ENCODE measurements at places on chromosomes 11 and 22.

DNA sequence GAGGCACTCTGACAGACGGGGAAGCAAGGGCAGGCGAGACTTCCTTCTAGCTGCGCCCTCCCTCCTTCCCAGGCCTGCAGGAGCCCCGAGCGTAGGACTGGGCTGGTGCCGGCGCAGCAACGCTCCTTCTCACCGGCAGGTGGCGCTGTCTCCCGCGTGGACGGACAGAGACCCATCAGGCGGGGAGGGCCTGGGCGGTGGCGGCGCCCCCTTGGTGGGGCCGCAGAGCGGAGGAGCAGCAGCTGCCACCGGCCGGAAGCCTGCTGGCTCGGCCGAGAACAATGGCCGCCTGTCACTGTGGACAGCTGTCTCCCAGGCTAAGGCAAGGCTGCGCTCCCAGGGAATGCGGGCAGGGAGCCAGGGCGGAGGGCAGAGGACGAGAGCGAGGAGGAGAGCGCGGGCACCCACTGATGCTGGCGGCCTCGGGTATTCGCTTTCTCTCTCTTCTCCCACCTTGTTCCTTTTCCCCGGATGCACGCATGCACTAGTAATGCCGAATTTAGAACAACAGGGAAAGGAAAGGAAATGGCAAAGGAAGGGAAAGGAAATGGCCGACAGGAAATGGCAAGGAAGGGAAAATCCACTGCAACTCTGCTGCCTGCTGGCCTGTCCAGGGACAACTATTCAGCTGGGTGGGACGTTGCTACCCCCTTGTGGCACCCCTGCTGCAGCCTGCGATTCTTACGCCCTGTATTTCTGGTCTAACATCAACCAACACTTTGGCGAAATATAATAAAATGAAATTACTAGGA is 14.4 kb downstream of the PPM1F start:
- DNase-seq = peak; percentile 61

DNA sequence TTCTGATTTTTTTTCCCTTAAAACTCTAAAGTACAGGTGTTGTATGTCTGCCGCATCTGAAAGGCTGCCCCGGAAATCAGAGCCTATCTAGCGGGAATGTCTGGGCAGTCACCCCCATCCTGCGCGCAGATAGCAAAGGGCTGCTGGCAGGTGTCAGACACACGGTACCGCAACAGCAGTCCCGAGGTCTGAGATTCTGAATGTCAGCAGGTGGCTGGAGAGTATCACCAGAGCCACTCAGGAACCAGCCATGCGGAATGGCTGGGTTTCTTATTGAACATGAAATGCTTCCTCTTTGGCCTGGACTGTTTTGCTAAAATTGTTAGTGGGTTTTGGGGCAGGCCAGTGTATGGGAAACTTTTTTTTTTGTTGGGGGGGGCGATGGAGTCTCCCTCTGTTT is 53.3 kb downstream of the CERK start:
- DNase-seq = no peak

- DNase-seq = no peak
These were observed 908.8 kb downstream of the OPCML start for GRCh38 chr11:132623511-132623910.

DNA sequence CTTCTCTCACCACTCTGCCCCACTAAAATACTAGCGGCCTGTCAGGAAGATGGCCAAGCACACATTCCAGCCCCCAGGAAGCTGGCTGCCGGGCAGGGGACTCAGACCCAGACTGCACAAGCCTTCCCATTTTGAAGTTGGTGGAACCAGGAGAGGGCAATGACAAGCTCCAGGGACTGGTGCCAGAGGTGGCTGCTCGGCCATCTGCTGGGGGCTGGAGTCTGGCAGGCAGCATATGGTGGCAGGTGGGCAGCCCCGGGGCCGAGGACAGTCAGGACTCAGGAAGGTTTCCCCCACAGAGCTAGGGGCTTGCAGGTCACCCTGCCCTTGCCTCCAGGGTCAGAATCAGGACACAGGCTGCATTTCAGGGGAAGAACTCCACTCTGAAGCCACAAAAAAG is 22.6 kb downstream of the KCNJ5 start:
- no peak for DNase-seq

DNA sequence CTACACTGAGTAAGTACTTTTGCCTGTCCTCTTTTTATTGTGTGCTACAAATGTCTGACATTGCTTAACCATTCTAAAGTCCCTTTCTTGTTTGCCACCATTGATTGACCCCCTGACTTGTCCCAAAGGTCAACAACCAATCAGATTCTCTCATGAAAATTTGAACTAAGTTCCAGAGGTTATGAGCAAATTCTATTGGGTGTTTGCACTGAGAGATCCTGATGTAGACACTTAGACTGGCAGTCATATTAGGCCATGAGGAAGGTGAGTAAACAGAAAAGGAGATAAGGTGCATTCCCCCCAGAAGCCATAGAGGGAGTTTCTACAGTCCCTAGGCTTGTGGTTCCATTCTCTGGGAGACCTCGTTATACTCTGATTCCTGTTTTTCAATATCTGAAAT is 101.3 kb upstream of the E2F8 start:
- no peak for DNase-seq

DNA sequence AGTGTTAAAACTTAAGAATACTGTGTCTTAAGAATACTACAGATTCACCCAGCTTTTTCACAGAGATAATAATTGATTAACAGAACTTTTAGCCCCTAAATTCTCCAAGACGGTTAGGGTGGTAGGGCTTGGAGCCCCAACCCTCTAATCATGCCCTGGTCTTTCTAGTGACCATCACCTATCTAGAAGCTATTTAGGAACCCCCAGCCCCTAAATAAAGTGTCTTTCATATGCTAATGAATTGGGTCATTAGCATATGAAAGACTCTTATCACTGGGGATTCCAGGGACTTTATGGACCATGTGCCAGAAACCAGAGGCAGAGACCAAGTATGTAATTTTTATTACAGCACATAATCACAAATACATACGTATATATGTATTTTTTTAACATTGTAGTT is 999.7 kb upstream of the RAG2 start:
- no peak for DNase-seq

DNA sequence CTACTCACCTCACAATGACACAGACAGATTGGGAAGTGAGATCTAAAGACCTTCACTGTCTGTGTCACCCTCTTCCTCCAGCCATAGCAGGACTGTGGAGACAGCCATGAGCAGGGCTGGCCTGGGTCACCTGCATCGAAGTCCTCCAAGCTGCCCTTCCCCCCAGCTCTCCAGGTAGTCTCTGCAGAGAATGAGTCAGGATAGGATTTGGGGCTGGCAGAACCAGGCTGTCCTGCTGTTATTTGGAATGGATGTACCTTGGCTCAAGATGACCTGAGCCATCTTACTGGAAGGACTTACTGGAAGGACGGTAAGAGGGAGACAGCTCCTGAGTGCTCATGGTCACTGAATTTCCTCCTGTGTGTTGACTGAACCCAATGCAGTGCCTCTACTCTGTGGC is 29.2 kb downstream of the GGTLC2 start:
- no peak for DNase-seq

DNA sequence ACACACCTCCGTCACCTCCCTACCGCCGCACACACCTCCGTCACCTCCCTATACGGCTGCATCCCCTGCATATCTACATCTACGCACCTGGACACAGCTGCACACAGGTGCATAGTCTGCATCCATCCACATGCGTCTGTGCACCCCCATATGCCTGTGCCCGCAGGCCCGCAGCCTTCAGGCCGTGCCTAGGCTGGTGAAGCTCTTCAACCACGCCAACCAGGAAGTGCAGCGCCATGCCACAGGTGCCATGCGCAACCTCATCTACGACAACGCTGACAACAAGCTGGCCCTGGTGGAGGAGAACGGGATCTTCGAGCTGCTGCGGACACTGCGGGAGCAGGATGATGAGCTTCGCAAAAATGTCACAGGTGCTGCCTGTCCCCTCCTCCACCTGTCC is 4.8 kb downstream of the PKP3 start:
- DNase-seq = no peak

DNA sequence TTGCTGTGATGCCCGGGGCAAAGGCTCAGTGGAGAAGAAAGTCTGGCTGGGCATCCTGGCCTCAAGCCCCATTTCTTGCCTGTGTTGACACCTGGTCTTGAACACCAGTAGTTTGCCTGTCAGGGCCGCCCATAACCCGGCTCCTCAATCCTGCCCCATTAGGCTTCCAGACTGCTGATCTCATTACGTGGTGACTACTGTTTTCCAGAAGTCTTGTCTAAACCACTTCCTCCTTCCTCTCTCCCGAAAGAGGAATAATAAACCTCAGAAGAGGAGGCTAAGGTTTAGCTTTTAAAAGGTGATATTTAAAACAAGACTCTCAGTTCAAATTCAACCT is 97.7 kb downstream of the CD44 start:
- peak; percentile 41 for DNase-seq

- no peak for DNase-seq
These were observed 1.9 kb upstream of the SSTR3 start for GRCh38 chr22:37213941-37214730.

DNA sequence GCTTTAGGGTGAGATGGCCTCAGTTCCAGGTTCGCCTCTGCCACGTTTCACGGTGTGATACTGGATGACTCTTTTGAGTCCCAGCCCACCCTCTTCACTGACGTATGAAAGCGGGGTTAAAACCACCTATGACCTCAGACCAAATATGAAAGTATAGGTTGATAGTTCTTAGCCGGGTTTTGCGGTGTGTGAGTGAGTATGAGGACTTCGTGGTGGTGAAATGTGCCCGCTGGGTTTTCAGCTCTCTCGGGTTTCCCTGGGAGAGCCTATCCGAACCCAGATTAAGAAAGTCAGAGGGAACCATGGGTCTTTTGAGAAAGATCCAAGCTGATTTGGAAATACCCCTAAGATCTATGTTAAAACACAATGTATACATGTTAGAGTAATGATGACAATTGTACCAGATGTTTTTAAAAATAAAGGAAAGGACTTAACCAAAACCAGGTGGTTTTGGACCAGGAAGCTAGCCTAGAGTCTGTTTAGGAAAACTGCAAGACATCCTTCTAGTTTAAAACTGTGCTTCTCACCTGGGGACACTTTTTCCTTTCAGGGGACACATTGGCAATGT is 25.8 kb upstream of the ST3GAL4 start:
- DNase-seq = no peak

DNA sequence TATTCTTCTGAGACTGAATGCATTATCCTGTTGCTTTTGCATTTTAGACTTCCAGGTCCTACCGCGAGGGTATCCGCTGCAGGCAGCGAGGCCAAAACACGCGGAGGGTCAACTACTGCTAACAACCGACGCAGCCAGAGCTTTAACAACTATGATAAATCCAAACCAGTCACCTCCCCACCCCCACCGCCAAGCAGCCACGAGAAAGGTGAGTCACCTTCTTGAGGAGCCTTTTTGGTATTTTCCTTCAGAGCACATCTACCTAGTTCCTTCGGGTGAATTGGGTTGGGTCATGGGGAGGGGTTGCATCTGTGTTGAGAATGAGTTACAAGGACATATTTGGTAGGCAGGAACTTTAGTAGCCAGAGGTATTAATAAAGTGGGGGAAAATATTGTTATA is 179.8 kb downstream of the NAV2 start:
- DNase-seq = no peak

- DNase-seq = no peak
These were observed 15.4 kb upstream of the CAT start for GRCh38 chr11:34423300-34423699.

DNA sequence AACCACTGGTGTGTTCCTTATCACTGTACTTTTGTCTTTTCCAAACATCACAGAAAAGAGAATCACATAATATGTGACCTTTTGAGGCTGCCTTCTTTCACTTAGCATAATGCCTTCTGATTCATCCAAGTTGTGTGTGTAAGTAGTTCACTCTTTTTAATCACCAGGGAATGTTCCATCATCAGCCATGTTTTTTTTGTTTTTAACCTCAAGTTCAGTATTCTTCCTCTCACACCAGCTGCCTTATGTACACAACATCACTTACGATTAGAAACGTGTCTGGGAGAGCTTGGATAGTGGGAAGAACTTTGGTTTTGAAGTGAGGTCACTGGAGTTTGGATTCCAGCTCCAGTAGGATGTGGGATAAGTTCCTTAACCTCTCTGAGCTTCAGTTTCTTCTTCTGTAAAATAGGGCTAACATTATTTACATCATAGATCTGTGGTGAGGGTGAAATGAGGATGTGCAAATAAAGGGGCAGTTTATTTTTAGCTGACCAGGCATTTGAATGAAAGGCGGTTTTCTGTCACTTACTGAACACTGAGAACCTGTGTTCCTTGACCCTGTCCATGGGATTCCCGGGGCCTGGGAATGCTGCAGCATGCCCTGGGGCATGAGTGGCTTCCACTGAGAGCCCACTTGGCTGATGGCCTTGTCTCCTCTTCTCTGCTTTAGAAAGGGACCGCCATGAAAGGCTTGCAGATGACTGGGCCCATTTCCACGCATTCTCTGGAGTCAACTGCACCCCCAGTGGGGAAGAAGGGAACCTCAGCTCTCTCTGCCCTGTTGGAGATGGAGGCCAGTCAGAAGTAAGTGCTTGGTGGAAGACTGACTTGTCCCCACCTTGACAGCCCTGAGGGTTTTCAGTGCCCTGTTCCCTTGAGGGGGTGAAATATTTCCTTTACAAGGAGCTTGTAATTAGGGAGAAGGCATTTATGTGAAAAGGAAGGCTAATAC is 92.6 kb downstream of the DEPDC5 start:
- DNase-seq = no peak

DNA sequence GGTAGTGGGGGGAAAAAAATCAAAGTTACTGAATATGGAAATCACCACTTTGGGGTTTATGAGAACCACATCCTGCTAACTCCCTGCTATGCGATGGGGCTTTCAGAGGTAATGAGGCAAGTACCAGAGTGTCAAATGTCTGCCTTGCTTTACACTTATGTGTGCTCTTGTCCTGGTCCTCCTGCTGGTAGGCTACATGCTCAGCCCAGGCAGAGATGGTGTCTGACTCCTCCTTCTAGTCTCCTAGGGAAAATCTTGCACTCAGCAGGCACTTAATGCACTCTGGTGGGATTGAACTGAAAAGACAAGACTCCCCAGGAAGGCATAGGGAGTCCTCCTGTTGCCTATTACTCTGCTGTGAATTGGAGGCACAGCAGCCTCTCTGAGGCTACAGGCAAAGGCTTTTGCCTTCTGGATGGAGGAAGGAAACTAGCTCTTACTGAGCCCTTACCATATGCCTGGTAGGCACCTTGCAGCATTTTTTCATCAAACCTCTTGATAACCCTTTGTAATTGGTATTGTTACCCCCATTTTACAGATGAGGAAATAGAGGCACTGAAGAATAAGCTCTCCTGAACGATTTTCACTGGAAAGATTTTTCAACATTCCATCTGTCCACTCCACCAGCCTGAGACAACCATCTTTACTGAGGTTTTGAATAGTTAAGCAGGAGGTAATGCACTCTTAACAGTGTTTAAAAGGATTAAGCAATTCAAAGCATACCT is 132.1 kb upstream of the PAX6 start:
- no peak for DNase-seq

Measured in kidney epithelial cell (primary cell).